ENCODE measurements at places on chromosomes 5 and 9.
A peak's percentile ranks its signal among the peaks of the same experiment; 100 is the strongest.

DNA sequence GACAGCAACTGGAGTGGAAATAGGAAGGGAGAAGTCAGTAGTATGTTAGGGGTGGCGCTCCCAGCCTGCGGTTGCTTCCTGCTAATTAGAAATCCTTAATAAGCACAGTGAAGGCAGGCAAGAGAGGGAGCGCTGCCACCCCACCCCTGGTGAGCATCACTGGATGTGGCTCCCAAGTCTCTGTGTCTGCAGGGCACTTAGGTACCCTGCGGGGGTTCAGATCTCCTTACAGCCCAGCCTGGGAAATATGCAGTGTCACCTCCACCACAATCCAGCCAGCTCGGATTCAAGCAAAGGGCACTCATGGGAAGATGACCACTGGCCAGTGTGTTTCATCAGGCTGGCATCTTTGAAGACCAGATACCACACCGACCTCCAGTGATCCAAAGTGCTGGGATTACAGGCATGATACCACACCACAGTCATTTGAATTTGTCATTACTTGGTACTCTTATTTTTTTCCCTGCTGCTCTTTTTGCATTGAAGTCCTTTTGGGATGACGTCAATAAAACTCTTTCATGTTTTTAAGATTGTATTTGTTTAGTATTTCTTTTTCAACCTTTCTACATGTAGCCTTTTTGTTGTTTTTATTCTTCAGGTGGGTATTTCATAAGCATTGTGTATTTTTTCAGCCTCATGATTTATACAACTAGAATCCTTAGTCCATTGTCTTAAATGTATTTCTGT is 90.1 kb downstream of the ANKRD18B start:
- no peak for DNase-seq

GRCh38 chr9:21070171-21070571 is 7.6 kb downstream of the IFNB1 start:
- DNase-seq: no peak

- DNase-seq: peak; percentile 60
Measured at GRCh38 chr5:180007582-180007981, 64.0 kb downstream of the RNF130 start.

DNA sequence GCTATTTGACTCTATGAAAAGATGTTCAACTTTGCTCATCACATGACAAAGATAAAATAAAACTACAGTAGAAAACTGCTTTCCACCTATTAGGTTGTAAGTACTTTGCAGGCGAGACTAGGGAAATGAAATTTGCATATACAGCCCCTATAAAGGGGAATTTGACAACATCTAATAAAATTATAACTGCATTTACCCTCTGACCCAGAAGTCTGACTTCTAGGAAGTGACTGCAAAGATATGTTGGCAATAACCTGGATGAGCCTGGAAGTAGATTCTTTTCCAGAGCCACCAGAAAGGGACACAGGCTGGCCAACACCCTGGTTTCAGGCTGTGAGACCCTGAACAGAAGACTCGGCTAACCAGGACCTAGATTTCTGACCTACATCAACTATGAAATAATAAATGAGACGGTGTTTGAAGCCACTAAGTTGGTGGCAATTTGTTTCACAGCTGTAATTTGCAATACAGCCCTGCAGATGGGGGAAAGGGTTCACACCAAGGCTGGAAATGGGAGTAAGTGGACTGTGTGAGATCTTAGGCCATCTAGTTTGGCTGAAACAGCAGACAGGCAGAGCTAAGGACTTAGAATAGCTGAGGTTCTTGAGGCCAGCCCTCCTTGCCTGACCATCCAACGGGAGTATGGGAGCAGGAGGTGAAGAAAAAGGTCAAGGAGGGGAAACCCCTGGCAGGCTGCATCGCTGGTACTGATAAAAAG is 106.6 kb downstream of the SIL1 start:
- DNase-seq: no peak

DNA sequence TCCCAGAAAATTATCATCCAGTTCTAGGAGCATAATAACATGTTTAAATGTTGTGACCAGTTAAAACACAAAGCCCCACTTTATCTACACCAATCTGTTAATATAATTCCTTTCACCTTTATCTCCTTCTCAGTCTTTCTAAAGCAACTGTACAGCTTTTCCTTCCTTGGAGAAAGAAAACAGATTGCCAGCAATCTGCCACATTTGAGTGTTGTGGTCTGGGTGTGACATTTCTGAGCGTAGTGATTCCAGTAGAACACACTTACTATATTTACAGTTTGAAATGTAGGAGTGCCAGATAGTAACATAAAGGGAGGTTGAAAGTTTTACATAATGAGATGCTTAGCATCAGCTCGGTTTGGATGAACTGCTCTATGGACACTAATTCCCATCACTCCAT is 76.1 kb downstream of the KCNN2 start:
- DNase-seq: no peak

DNA sequence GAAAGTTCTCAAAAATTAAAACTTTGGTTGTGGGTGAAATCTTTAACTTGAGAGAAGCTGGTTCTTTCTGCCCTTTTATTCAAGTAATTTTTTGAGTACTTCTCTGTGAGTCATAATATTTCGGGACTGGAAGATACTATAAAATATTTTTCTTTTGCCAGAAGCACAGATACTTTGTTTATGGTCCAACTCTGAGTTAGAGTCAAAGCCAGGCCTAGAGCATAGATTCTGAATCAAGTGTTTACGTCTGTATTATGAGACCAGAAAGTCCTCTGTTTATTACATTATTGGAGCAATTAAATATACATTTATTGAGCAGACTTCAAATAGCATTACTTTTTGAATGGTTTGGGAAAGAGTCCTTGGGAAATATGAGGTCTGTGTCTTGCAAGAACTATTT is 187.9 kb downstream of the FER start:
- DNase-seq: no peak

- DNase-seq: no peak
Measured at GRCh38 chr9:108845507-108845906, 10.3 kb downstream of the ACTL7B start.

DNA sequence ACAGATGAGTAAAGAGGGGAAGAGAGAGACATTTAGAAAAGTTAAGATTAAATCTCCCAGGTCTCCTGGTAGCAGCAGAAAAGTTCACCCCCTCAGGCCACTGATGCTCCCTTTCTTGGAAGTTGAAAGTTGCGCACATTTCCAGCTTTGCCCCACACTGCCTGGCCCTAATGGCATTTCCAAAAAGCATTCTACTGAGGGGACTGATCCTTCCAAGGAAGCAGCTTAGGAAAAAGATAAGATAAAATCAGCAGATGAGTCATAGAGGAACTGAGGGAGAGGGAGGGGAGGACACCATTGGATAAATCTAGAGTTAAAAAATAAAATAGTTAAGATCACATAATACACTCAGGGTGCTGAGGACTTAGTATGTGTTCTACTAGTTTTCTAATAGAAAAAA is 67.6 kb upstream of the SLC12A2 start:
- no peak for DNase-seq

- peak; percentile 71 for DNase-seq
Measured at GRCh38 chr5:16178745-16179372, 732 bp downstream of the MARCHF11 start.

GRCh38 chr5:7754997-7755596 is 95.8 kb downstream of the CFAP90 start:
- peak; percentile 31 for DNase-seq

- DNase-seq: no peak
Measured at GRCh38 chr5:147956842-147957223, 50.5 kb upstream of the C5orf46 start.

DNA sequence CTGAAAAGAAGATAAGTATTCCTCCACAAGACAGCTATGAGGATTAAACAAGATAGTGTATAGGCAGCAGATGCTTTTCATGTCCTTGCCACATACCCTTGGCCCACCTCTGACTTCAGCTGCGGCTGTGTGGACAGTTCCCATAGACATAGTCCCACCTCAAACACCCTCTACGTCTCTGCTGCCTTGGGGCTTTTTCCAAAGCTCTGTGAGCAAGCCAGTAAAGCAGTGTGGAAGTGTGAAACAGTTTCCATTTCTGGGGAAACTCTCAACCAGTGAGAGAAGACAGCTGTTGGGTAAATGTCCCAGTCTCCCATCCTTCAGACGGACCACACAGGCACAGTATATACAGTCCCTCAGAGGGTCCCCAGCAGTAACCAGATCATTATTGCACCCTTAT is 125.5 kb downstream of the CDK5RAP2 start:
- no peak for DNase-seq

GRCh38 chr9:124849801-124850200 is 3.5 kb upstream of the WDR38 start:
- DNase-seq: no peak

- DNase-seq: peak; percentile 57
Measured at GRCh38 chr9:125536776-125537175, 170.2 kb downstream of the MAPKAP1 start.

GRCh38 chr9:73083519-73083918 is 68.1 kb upstream of the ANXA1 start:
- no peak for DNase-seq

GRCh38 chr5:521680-522079 is 2.6 kb downstream of the SLC9A3 start:
- DNase-seq: no peak

DNA sequence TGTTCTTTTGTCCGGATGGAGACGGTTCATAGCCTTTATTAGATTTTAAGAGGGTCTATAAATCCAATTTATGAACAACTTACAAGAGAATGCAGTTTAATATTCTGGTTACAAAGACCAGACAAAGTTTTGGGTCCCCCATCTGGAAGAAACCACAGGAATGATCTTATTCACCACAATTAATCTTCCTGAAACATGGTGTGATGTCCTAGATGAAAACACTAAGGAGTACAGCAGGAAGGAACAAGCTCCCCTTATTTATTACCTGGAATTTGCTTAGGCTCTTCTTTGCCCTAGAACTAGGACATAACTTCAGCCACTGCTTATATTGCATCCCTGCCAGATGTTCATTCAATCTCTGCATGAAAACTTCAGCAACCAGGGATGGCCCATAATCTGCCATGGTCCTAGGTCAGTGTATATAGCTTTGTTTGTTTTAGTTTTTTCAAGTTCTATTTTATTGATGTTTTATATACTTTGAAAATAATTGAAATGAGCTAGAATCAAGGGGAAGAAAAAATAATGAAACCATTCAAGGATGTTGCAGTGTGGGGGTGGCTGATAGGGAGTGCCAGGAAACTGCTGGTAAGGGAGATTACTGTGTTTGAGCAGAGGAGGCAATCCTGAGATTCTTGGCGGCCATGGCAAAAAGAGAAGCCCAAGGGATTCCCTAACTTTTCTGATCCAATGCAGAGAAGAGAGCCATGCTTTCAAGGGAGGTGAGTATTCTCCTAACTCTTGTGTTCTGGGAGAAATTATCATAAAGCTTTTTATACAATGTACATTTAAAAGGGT is 16.8 kb downstream of the TXNDC8 start:
- DNase-seq: no peak

DNA sequence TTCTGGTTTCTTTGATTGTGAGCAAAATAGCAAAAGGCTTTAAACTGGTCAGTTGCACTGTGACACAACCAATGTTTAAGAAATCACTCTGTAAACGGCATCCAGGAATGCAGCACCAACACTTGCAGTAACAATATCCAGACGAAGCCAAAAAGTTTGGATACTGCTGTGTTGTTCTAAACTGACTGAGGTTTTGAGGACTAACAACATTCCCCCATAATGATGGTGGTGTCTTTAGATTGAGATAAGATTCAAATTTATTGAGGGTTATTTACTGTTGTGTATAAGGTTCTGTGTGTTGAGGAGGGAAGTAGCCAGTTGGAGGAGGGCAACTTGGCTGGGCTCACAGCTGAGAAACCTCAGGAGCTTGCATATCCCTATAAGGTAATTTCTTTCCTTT is 353.6 kb downstream of the BNC2 start:
- DNase-seq: no peak

DNA sequence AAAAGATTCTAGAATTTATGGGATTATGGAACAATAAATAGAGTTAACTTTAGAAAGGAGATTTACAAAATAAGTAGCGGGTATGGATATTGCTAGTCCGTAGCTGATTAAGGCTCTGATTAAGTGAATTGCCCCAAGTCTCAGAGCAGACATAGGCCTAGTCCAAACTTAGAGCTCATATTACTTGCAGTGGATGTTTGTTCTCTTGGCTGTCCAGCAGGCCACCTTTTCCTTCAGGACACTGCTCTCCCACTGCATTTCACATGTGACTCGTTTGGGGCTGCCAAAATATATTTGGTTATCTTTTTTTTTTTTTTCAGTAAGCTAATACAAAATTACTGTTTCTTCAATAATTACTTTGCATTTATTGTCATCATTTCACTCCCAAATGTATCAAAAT is 76.6 kb downstream of the ARRDC3 start:
- no peak for DNase-seq

- DNase-seq: no peak
Measured at GRCh38 chr5:78634229-78634628, 14.3 kb downstream of the LHFPL2 start.
